ENCODE measurements at places on chromosomes 2 and 18.

DNA sequence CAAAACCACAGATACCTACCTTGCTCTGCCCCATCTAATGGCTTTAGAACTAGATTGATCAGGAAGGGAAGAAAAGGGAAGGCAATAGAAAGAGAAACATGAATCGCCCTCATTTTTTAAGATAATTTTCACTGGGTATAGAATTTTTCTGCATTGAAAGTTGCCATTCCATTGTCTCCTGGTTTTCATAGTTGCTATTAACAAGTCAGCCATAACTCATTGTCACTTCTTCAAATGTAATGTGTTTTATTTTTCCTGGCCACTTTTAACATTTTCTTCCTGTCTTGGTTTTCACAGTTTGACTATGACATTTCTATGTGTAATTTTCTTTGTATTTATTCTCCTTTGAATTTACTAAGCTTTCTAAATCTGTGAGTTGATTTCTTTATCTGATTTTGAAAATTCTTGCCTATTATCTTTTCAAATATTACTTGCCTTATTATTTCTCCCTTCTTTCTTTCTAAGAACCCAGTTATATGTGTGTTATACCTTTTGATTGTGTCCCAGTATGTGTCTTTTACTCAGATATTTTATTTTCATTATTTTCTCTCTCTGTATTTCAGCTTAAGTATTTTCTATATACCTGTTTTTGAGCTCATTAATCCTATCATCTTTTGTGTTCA lies 85.5 kb upstream of the GLI2 start:
- no peak for DNase-seq

DNA sequence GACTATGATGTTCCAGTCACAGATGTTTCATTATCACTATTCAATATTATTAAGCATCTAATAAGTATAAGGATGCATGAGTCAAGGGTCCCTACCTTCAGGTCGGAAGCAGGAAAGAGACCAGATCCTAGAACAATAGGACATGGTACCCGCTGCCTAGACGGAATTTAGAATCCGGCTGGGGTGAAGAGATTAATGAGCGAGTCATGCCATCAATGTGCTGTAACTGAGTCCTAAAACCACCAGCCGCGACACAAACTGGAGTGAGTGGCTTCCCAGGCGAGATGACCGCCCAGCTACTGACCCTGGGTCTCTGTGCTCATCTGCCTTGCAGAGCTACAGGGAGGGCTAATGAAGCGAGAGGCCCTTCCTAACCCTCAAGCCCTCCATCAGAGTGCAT lies 73.6 kb downstream of the DNMT3A start:
- DNase-seq: no peak

DNA sequence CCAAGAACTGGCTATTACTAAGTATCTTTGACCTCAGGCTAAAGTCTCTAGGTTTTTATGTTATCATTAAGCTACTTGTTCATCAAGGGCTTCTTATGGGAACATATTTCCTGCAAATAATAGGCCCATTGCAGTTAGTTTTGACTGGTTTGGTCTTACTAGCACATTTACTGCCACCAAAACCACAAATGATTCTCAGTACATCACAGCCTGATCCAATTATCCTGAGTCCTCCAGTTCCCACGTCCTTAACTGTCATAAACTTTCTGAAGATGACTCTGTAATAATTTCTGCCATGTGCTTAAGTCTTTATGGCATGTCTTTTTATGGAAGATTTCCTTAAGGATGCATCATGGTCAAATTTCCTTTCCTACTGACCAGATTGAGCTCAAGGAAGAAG lies 123.3 kb upstream of the TANK start:
- DNase-seq: no peak

DNA sequence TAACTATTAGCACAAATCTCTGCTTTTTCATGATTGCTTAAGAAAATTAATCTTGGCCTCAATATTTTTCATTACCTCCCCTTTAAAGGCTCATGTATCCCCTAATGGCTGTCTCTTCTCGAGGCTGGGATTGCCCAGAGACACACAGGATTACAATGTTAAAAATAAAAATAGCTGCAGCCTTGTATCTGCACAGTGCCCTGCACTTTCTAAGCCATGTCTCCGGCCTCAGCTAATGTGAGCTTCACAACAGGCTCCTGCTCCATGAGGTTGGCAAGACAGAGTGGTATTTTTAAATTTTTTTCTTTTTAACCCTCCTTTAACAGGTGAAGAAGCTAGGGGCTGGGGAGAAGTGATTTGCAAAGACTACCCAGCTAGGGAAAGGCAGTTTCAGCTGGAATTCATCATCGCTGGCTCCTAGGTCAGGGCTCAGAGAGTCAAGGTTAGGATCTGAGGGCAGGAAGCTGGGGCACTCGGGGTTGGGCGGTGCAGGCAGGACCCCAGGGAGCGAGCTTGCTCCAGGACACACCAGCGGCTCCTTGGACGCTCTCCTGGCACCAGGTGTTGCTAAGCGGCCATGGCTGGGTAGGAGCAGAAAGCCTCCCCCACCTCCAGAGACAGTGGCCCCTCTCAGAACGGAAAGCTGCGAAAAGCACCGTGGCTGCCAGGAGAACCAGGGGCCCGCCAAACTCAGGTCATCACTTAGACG lies 135.6 kb downstream of the SMAD2 start:
- no peak for DNase-seq

GRCh38 chr18:61771861-61772260 lies 120.9 kb downstream of the RNF152 start:
- DNase-seq: no peak

- DNase-seq: no peak
Observed at GRCh38 chr2:54290356-54291025, 34.5 kb upstream of the TSPYL6 start.

- DNase-seq: no peak
Observed at GRCh38 chr2:14239605-14240004, 392.9 kb upstream of the LRATD1 start.

Measured in activated CD8-positive, alpha-beta memory T cell treated with anti-CD3 and anti-CD28 coated beads for 24 hours (primary cell).